ENCODE measurements at places on chromosomes 1 and 21.

DNA sequence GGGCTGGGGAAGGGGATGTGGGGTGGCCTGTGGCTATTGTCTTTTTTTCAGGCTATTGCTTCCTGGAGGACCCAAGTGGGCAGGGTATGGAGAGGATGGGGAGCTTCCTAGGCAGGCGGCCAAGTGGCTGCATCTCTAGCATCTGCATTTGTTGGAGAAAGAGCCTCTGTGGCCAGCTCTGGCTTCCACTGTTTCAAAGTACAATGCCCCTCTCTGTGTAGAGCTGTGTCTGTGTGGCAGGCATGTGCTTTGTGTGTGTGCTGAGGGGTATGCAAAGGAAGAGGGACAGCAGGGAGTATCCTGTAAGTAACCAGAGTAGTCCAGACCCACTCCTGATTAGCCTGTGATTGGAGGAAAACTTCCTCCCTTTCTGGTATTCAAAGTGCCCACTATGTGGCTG lies 40.6 kb downstream of the KCNA2 start:
- DNase-seq = no peak

DNA sequence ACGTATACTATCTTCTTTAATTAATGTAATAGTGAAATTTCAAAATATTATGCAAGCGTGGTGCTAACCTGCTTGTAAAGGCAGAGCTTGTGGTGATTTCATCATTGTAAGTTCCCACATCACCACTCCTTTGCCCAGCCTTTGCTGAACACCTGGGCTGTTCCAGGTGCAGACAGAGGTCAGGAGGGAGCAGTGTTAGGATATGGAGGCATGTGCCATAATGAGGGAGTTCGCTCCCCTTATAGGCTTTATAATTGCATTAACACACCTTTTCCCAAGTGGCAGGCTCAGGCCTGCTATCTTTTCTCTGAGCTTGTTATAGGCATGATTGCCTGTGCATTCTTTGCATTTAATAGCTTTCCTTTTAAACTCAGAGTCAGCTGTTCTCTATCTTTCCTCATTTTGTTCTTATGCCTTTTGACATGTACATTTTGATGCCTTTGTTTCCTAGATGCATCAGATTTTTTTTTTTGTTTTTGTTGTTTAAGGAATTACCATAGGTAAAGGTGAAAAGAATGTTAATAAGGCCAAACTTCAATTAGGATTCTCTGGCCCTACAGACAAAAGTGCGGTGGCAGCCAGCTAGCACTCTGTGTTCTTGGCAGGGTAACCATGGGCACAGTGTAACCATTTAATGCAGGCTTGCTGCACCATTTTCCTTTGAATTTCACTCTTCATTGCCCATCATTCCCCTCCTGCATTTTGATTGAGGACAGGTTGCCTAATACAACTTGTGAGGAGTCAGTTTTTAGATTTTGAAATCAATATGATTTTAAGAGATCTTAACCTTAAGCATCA lies 12.6 kb downstream of the NPL start:
- no peak for DNase-seq

- no peak for DNase-seq
These were observed 616.8 kb downstream of the LTN1 start for GRCh38 chr21:28375708-28376385.

DNA sequence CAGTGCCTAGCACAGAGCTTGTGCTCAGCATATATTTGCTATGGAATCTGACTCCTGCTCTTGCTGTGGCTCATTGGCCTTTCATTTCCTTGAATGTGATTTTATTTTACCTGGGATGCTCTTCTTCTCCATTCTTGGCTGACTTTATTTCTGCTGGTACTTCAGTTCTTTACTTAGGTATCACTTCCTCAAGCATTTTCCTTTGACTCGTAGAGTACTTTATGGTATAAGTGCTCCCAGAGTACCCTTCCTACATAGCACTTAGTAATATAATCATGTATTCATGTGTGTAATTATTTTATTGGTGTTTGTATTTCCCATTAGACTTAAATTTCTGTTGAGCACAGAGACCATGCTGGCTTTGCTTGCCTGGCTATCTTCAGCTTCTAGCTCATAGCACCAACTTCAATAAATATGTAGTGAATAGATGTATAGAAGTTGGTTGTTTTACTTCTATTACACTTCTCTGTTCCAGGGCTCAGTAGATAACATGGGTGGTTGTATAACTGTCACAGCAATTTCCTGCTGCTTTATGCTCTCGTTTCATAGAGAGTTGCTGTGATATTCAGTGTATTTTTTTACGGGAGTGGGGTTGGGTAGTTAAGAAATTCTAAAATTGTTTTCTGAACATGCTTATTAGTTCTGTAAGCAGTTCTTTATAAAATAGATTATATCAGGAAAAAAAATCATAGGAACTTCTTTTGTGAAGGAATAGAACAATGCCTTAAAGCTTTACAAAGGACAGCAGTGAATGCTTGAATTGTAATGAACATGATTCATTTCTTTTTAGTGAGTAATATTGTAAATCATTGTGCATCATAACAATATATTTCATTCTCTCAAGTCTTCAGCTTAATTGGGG lies 112.2 kb downstream of the NEK7 start:
- no peak for DNase-seq

- peak; percentile 69 for DNase-seq
These were observed 31.2 kb upstream of the SYNC start for GRCh38 chr1:32733582-32734321.

- DNase-seq = no peak
These were observed 64.9 kb upstream of the KRTAP19-8 start for GRCh38 chr21:31103163-31103562.

GRCh38 chr1:234631721-234632125 lies 21.7 kb upstream of the IRF2BP2 start:
- DNase-seq = no peak

Measured in K562 (cell line).